ENCODE measurements at places on chromosomes 13 and 19. TPM values are rescaled to one million over a fixed set of nuclear protein-coding genes. Genes with fewer than 3 reads are reported as not detected.

The KIR3DL2 gene
- total RNA-seq = not detected

The CPT1C gene
- 34.5 TPM for total RNA-seq

The PDX1 gene
- not detected for total RNA-seq

The FFAR1 gene
- not detected for total RNA-seq

The ZNF30 gene
- total RNA-seq = 3.1 TPM

The CASP14 gene
- not detected for total RNA-seq

The ZNF560 gene
- 1.2 TPM for total RNA-seq

The TMEM91 gene
- total RNA-seq = 9.4 TPM

The ARMC6 gene
- 42.0 TPM for total RNA-seq

The SPC24 gene
- total RNA-seq = 26.3 TPM

Measured in bronchial smooth muscle cell (primary cell).